K562 (cell line): ENCODE measurements at places on chromosomes 5 and 9. TPM values are rescaled to one million over a fixed set of nuclear protein-coding genes. Genes with fewer than 3 reads are reported as not detected.

Gene GNA14
- total RNA-seq: 0.11 TPM in 1 of 2 replicates, not detected in the other

Gene ARHGEF39
- total RNA-seq: 15.1 and 16.1 TPM in 2 replicates

DNA sequence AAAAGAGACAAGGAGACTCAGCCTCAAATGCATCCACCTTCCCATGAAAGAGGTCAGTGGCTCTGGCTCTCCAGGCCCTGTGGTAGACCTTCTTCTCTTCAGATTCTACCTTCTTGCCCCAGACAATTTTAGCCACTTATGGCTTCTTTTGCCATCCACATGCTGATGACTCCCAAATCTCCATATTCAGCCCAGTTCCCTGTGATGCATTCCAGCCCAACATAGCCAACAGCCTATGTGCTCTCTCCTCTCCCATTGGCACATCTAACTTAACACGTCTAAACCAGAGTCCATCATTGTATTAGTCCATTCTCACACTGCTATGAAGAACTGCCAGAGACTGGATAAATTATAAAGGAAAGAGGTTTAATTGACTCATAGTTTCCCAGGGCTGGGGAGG lies 108.8 kb downstream of the FSTL4 start:
- no peak overlapping the region for H3K27ac ChIP-seq
- H3K27me3 ChIP-seq: peaks cover 20% of the 10 kb centered on the region
- H3K4me1 ChIP-seq: no peaks in the 10 kb centered on the region

GRCh38 chr9:81754245-81754644 lies 64.9 kb upstream of the TLE1 start:
- H3K4me1 ChIP-seq: no peaks in the 10 kb centered on the region
- H3K36me3 ChIP-seq: no peaks in the 10 kb centered on the region
- no peak overlapping the region for H3K4me3 ChIP-seq
- no peak for DNase-seq

GRCh38 chr9:29129763-29130162 lies 1556.5 kb upstream of the C9orf72 start:
- H3K4me1 ChIP-seq: no peaks in the 10 kb centered on the region
- no peaks in the 10 kb centered on the region for H3K36me3 ChIP-seq
- no peak overlapping the region for H3K27ac ChIP-seq
- no peaks in the 10 kb centered on the region for H3K27me3 ChIP-seq
- no peak for DNase-seq

DNA sequence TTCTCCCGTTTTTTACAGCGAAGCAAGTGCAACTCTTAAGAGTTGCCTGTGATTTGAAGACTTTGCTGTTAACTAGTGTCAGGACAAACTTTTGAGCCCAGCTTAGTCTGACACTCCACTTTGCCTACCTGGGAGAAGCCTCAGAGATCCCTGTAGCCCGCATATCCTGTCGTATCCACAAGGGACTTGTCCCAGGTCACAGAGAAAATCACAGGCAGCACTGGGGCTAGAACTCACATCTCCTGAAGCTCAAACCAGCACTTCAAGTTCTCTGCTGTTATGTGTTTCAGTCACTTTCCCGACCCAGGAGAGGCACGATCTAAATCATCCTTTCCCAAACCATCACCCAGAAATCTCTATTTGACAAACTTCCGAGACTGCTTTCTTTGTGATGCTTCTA lies 584.5 kb downstream of the ACTL7B start:
- no peaks in the 10 kb centered on the region for H3K4me1 ChIP-seq
- H3K4me3 ChIP-seq: no peak overlapping the region
- H3K27ac ChIP-seq: no peak overlapping the region
- H3K36me3 ChIP-seq: no peaks in the 10 kb centered on the region

DNA sequence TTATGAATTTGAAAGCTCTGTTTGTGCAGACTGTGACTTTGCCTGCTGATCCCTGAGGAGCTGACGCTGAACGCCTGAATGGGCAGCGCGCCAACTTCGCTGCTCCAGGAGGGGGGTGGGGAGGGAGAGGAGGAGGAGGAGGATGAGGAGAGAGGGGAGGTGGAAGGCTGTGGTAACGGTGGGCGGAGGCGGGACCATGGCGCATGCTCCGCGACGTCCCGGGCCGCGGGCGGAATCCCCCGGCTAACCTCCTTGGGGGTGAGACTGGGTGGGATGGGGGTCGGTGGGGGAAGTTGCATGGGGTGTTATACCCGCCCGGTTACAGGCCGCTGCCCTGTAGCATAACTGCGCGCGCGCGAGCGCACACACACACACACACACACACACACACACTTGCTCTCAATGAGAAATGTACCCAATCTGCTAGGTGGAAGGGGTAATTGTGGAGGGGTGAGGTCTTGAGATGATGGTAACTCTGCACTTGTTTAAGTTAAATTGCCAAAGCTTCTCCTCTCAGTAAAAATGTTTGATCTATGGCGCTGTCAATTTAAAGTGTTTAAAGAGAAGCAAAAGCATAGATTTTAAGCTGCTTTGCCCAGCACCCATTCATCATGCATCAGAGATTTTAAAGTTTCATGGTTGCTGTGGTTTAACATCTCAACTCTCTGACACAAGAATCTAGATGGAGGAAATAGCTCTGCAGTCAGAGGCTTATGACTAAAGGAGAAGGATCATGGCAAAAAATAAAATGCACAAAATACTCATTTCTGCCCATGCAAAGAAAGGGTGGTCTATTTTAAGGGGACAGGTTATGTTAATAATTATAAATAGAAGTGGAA lies 76.6 kb upstream of the TBCA start:
- H3K36me3 ChIP-seq: no peaks in the 10 kb centered on the region
- no peak overlapping the region for H3K27ac ChIP-seq
- no peaks in the 10 kb centered on the region for H3K4me1 ChIP-seq
- no peak overlapping the region for H3K4me3 ChIP-seq
